ENCODE measurements at places on chromosomes 1 and 21.

DNA sequence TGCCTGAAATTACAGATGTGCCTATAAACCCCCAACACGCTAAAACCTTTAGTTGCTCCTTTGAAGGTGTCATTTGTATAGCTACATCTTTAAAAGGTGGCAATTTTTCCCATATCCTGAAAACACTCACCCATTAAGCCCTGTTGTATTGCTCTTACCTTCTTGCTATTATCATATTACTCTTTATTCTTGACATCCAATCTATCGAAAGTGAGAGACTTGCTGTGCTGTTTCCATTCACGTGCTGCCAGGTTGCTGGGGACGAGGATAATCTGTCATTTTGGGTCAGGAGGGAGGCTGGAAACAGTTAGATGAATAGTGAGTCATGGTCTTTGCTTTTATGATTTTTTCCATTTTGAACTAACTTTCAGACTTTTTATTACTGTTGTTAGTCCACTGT is 213.0 kb upstream of the PRMT6 start:
- no peak for DNase-seq

GRCh38 chr1:197915862-197916499 is 1.2 kb upstream of the LHX9 start:
- DNase-seq: no peak

DNA sequence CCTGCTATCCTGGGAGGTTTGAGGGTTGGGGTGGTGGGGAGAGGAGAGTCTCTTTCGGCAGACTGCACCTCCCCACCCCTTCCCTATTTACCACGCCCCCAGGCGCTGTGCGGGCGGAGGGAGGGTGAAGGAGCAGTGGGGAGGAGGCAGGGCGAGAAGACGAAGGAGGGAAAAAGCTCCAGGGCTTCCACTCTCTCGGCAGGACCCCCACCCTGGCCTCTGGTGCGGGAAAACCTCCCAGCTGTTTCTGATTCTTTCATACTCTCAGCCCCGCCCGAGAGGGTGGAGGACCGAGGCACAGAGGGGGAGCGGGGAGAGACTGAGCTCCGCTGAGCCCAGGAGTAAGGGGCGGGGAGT is 866 bp upstream of the WNT2B start:
- no peak for DNase-seq

DNA sequence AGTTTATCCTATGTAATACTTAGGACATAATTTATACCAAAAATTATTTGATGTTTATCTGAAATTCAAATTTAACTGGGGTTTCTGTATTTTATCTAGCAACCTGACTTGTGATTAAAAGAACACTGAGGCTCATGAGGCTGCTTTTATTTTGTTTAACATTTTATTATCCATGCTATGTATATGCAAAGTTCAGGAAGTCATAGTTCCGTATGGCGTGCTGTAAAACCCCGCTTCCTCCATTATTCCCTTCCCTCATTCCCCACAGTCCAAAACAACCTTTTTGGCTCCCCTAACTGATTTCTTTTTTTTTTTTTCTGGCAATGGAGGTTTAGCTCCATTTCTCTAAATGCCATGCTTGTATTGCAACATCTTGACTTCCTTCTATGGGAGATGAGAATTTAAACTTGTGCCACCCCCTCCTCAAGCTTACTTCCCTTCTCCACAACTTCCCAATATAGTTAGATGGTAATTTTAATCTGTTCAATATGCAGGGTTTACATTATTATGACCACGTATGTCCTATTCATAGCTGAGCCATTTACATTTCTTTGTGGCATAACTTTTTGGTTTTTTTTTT is 138.0 kb upstream of the DNAH14 start:
- no peak for DNase-seq

GRCh38 chr1:201666645-201667044 is 127.7 kb downstream of the NAV1 start:
- DNase-seq: no peak

DNA sequence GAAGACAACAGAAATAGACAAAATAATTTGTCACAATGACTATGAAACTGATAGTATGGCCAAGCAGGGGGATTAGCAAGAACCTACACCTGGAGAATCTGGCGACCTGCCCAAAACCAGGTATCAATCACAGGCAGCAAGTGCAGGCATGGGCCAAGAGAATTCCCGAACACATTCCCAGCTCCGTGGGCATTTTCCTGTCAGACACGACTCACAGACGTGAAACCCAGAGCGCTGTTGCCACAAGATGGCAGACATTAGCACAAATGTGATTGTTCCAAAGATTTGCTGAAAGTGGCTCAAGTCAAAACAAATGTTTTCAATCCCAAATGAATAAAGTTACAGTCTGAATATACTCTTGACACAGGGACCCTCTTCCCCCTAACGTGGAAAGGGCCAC is 36.8 kb downstream of the HLCS start:
- no peak for DNase-seq

GRCh38 chr1:39800471-39800835 is 11.8 kb upstream of the BMP8B start:
- no peak for DNase-seq

- DNase-seq: no peak
Measured at GRCh38 chr1:230977761-230978490, 735 bp downstream of the TTC13 start.

- no peak for DNase-seq
Measured at GRCh38 chr1:5098981-5099385, 444.6 kb downstream of the AJAP1 start.

- no peak for DNase-seq
Measured at GRCh38 chr21:45477176-45478114, 64.8 kb downstream of the SLC19A1 start.

DNA sequence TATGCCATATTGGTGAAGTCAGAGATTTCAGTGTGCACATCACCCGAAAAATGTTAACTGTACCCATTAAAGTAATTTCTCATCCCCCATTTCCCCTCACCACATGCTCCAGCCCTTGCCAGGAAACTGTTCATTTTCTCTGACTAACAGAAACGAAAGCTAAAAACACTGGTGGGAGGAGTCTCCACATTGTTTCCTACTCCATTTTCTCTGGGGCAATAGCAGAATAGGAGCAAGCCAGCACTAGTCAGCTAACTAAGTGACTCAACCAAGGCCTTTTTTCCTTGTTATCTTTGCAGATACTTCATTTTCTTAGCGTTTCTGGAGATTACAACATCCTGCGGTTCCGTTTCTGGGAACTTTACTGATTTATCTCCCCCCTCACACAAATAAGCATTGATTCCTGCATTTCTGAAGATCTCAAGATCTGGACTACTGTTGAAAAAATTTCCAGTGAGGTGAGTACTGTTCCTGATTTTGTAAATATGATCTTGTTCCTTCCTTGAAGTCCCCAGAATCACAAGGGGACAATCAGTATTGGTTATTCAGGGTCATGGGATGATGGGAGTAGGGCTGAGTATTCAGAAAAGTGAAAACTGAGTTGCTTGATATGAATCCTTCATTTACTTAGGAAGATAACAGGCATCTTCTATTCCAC is at the start of gene IFI16:
TSS of gene IFI16 (plus strand) at position 204 of the 658 bp plus-strand sequence. CDS start 4,774 bp downstream, outside the sequence.
- no peak for DNase-seq

- DNase-seq: no peak
Measured at GRCh38 chr1:100671601-100672000, 47.9 kb upstream of the VCAM1 start.

DNA sequence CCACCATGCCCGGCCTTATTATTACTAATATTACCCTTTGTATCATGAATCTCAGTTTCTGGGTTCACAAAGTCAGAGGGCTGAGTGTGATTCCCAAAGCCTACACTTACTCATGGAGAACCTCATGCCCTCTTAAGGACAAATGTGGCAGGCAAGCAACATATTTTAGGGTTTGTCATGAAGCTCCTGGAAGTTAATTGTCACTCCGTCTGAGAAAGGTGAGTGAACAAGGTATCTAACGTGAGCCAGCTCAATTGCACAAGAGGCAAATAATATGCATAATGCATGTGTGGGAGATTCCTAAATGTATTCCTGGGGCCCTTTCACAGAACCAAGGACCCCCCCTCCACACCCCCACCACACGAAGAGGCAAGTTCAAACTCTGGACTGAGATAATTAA is 10.1 kb upstream of the TIAM1 start:
- no peak for DNase-seq

Measured in iPS DF 19.7 (cell line).